ELR (cell line): ENCODE measurements at places on chromosomes 2 and 18.

- no peak for DNase-seq
These were observed 648 bp upstream of the LYPD6B start for GRCh38 chr2:149037851-149038250.

GRCh38 chr2:135985826-135986393 lies 484 bp upstream of the DARS1 start:
- no peak for DNase-seq

DNA sequence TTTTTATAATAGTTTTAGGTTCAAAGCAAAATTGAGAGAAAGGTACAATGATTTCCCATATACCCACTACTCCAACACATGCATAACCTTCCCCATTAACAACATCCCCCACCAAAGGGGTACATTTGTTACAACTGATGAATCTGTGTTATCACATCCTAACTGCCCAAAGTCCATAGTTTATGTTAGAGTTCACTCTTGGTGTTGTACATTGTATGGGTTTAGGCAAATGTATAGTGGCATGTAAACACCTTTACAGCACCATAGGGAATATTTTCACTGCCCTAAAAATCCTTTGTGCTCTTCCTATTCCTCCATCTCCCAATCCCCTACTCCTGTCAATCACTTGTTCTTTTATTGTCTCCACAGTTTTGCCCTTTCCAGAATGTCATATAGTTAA lies 471.6 kb downstream of the CPS1 start:
- DNase-seq = no peak

DNA sequence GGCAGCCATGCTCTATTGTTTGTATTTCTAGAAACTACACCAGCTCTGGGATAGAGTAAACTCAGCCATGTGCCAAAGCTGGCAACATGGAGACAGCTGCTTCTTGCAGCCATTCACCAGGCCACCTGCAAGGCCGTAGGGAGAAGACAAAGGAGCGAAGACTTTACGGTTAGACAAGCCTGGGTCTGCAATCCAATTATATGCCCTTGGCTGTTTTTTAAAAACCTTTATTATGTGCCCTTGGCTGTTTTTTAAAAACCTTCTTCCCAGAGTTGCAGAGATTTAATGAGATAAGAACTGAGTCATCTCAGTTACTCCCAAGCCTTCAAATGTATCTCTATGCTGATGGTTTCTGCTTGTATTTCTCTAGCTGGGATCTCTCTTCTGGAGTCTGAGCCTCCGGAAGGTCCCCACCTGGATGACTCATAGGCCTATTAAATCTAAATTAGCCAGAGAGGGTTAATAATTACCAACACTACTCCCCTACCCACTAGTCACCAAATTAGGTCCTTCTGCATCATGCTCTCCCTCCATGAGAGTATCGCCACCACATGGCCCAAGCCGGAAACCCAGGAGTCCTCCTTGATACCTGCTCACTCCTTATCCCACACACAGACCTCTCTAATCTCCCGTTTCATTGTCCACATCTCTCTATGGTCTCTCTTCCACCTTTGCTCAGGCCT lies 17.5 kb upstream of the DPP4 start:
- peak; percentile 63 for DNase-seq

GRCh38 chr18:53944721-53945120 lies 279.7 kb downstream of the MBD2 start:
- DNase-seq = no peak

- DNase-seq = peak; percentile 59
These were observed 87.9 kb upstream of the COL5A2 start for GRCh38 chr2:189267491-189267890.

DNA sequence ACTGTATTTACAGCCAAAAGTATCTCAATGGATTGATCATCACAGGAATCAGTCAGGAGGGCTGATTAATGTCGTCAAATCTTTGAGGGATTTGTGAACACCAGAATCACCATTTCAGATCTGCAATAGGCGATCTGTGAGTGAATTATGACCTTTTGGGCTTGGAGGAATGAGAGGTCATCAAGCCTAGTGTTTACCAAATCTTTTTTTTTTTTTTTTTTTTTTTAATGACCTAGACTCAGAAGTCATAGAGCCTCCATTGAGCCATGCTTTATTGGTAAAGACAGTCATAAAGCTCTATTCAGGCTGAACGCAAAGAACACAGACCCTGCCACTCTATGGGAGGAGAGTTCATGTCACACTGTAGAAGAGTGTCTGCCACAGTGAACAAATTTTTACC lies 97.7 kb downstream of the SOCS6 start:
- no peak for DNase-seq

DNA sequence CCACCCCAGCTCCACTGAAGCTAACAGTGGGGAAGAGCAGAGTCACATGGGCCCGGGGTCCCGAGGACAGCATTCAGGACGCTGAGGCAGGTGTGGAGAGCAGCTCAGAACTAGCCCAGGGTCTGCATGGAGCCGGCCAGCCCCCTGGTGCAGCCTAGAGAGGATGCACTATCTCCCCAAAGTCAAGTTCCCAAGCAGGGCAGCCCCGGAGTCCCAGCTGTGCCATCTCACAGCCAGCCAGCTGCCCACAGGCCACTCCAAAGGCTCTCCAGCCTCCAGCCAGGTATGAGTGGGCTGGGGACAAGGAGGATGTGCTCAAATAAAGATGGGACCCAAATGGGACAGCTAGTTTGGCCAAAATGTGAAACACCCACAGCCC lies 41.0 kb downstream of the BIN1 start:
- no peak for DNase-seq

DNA sequence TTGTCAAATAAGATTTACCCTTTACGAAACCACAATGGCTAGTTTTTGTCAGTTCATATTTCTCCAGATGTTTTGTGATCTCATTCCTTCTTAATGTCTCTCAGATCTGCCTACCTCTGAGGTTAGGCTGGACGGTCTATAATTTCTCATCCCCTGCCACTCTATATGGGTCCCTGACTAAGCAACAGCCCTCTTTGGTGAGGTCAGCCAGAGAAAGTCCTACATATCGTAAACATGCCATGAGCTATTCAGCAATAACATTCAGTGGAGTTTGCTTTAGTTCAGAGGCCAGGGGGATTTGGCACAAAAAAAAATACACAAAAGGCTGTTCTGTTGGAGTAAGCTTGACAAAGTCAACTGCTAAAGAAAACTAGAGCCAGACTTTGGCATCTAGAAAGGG lies 192.1 kb upstream of the NCKAP5 start:
- DNase-seq = peak; percentile 43

DNA sequence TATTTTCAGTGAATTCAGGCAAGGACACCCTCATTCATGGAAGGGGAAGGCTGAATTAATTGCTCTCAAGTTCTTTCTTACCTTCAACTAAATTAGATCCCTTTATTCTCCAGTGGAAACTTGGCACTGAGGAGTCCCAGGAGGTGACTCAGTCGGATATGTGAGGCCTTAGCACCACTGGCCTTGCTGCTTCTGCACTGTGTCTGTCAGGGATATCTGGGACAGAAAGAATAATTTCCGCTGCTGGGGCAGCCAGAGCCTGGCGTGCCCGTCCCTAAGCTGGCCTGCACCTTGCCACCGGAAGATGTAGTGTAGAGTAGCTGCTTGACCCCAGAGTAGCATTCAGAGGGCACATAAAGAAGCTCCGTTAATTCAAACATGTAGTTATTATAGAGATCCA lies 53.4 kb downstream of the LIMS1 start:
- peak; percentile 80 for DNase-seq

DNA sequence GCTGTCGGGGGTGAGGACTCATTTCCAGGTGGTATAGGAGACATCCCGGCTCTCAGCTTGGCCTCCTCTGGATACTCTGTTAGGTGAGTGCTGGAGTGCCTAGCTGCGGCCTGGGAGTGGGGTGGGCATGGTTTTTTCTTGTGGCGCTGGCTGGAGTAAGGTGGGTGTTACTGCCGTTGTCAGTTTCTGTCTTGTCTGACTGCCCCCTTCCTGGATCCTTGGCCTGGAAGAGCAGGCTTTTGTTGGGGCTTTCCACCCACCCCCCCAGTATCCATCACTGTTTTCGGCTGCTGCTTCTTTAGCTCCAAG lies 69.2 kb downstream of the DGKD start:
- DNase-seq = no peak

- no peak for DNase-seq
These were observed 47.6 kb upstream of the MCFD2 start for GRCh38 chr2:46963210-46963609.

DNA sequence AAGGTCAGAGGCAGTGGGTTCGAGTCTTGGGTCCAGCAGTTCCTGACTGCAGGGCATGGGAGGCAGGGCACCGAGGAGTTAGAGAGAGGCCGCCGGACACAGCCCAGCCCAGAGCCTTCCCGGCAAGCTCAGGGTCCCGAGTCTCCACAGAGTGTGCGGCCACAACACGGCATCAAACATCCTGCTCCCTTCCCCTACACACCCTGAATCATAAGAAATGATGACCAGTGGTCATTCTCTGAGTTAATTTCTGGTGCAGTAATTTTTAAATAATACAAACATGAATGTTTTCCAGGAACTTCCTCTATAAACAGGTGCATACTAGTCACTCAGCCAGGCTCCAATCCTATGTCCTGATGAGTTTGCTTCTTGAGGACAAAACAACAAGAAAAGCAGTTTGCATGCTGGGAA lies 118.0 kb downstream of the PXDN start:
- no peak for DNase-seq

- no peak for DNase-seq
These were observed 160.9 kb downstream of the MYO5B start for GRCh38 chr18:50034029-50034428.

DNA sequence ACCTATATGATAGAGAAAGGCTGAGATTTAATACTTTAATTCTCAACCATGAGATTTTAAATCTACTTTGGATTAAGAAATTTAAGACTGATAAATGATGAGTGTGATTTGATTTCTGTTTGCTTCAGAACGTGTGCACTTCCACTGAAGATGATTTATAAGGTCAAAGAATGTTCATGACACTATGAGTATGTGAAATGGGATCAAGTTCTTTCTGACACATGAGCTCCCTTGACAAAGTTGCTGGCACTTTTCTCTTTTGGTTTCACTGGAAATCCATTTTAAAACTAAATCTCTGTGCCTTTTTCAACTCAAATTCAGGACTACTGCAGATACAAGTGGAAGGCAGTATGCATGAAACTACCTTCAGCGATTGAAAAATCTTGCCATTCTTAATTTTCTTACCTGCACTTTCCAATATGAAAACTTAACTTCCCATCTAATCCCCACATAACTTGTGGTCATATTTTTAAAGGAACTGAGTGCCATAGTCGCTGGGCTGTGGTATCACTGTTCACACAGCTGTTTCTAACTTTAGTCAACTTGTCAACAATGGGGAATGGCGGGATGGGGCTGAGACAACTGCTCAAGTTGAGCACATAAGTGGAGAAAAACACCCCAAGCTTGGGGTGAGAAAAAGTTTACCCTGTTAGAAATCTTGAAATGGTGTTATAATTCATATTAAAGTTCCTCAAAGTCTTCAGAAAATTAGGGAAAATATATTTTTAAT lies 51.8 kb upstream of the TTN start:
- DNase-seq = no peak

- DNase-seq = peak; percentile 47
These were observed 27.2 kb downstream of the ATP8B1 start for GRCh38 chr18:57775937-57776336.

DNA sequence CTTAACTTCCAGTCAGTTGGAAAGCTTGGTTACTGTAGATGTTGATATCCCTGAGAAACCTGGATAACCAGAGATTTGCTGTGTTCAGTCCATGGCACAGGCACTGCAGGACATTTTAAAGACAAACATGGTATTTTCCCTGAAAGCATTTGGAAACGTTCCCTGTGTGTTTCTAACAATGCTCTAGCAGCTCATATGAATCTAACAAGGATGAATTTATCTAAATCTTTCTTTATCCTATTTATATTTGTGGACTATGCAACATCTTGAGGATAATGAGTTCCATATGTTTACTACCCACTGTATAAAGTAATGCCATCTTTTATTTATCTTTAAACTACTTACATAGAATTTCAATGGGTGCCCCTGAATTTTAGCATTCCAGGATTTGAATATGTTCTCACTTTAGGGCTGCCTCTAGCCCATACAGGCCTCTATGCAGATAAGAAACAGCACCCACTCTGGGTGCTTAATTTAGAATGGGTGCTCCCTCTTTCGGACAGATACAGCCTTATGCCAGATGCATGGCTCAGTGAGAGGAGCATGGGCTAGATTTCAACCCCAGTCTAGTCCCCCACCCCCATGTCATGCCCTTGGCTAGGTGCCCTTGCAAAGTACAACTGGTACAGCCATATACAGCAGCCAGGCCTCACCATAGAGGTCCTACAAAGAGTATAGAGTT lies 50.6 kb upstream of the NEMP2 start:
- DNase-seq = no peak

DNA sequence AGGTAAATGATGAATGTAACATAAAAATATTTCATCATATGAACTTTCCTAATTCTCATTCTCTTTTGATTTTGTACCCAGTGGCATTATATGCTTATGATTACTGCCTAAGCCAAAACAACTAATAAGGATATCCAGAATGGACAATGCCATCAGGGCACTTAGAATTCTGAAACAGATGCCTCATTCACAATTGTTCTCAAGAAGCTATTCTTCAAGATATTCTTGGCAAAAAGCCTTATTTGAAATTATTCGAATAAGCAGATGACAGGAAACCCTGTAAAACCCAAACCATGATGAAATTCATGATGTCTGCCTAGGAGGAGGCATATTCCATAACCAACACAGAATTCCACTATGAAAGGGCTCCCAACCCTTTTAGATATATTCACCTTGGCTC lies 353.2 kb upstream of the TRIB2 start:
- DNase-seq = no peak

- DNase-seq = no peak
These were observed 105.1 kb downstream of the SLC8A1 start for GRCh38 chr2:40346535-40347354.
